ENCODE measurements at places on chromosomes 1 and 21.

GRCh38 chr21:42299324-42300044 is 15.7 kb downstream of the TFF3 start:
- no peak for DNase-seq

DNA sequence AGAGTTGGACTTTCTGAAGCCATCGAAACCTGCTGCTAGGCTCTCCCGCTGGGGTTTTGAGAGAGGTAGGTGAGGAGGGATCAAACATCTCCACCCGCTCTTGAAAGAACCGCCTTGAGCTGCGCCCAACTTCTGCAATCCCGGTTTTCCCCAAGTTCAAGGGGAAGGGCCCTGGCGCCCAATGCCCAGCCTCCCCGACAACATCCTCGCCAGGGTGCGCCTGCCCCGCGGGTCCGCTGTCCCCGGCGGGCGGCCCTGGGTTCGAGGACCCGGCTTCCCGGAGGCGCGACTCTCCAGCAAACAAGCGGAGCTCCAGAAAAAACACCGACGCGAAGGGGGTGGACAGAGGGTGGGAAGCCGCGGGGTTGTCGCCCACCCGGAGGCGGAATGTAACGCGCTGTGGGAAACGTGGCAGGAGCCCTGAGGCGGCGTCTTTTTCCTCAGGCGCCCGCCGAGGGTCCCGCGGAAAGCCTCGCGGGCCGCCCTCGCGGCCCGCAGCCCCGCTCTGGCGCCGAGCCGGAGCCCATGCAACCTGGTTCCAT is 607 bp downstream of the BTG3 start:
- peak; percentile 48 for DNase-seq

GRCh38 chr1:163528710-163529348 is 207.1 kb downstream of the NUF2 start:
- DNase-seq, result peak; percentile 5

- DNase-seq, result no peak
These were observed 402.3 kb downstream of the RYR2 start for GRCh38 chr1:237444120-237444790.

DNA sequence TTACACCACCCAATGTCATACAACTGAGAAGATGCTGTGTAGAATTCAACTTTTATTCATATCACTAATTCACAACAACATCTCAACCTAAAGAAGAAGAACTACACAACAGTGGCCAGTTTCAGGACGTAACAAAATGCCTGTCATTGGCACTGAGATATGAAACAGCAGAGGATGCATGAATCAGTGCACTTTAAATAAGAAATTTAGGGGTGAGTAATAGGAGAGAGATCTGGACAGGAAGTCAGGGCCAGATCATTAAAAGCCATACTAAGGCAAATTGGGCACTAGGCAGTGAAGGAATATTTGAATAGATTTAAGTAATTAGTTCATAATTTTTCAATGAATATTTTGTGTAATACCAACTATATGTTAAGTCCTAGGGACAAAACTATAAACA is 510.5 kb downstream of the PLPP3 start:
- peak; percentile 37 for DNase-seq

DNA sequence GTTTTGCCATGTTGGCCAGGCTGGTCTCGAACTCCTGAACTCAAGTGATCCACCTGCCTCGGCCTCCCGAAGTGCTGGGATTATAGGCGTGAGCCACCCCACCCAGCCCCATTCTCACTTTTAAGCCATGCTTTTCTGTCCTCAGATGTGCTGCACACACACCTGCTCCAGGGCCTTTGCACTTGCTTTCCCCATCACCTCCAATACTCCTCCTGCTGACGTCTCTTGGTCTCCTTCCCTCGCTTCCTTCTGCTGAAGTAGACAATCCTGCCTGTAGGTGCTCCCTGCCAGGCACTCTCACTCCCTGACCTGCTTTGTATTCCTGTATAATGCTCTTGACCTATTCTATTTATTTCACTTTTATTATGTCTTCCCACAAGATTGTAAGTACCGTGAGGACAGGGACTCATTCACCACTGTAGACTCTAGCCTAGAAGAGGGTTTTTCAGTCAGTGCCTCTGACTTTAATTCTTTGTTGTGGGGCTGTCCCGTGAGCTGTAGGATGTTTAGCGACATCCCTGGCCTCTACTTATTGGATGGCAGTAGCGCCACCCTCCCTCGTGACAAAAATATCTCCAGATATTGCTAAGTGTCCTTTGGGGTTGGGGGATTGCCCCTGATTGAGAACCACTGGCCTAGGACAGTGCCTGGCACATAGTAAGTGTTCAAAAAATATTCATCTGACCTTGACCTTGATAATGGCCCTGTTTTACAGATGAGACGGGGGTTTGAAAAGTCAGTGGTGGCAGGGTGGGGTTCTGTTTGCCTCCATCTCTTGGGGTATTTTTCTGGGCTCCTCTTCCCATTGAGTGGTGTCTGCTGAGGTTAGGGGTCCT is 4.6 kb downstream of the TNFRSF1B start:
- DNase-seq, result no peak

DNA sequence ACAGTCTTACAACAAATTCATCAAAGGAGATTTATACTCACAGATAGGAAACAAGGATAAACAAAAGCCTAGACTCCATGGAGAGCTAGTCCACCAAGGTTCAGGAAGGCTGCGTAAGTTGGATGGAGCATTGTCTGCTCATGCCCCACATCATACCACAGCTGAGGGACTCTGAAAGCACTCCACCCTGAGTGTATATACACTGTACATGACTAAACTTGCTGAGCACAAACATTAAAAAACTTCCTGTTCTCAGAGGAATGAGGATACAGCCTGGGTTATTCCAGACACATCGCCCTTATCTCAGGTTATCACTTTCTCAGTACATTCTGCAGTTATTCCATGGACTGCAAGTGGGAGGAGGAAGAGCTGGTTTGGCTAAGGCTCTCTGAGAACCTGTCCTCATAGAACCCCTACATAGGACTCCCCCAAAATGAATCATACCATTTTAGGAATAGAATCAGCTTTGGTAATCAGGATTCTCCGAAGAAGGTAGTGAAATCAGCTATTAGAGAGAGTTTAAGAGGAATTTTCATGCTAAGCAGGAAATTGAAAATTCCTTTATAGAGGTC is 58.0 kb upstream of the PRMT6 start:
- no peak for DNase-seq

DNA sequence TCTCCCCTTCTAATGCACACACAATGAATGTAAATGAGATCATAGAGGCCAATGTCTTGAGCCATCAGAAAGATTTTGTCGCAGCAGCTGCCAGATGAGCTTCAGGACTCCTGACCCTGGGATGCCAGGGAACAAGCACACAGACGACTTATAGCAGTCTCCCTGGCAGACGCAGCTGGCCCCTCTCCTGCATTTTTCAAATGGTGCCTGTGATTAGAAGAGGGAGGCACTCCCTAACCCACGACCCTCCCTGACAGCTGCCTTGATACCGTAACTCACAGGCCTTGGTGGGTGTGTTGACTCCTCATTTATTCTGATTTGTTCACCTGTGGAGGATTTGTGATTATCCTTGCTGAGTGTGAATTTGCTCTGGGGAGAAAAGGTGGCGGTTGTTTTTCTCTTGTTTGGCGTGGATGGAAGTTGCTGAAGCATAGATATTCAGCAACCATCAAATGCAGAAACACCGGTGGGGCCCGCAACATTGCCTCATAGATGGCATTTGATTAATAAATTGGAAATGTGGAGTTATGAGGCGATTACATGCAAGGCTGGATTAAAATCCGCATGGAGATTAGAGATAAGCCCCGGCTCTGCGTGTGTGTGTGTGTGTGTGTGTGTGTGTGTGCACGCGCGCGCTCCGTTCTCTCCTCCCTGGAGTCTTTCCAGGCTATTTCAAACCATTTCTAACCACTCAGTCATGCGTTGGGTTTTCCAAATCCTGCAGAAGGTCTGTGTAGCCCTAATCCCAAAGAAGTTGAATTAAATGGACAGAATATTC is 2.1 kb upstream of the RD3 start:
- DNase-seq, result no peak

DNA sequence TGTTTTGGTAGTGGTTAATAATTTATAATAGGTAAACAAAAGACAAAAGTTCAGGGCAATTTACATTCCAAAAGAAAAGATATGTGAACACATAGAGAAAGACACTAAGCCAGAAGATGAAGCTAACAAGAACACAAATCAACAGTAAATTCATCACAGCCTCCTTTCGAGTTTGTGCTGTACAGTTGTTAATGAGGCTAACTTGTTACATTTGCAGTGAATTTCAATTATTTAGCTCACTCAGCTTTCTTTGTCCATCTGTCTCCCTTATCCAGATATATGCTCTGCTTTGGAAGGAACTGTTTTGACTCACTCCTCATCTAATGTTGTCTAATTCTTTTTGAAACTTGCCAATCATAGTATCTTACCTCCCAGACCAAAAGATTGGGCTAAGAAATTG is 423.3 kb upstream of the OLFM3 start:
- no peak for DNase-seq

DNA sequence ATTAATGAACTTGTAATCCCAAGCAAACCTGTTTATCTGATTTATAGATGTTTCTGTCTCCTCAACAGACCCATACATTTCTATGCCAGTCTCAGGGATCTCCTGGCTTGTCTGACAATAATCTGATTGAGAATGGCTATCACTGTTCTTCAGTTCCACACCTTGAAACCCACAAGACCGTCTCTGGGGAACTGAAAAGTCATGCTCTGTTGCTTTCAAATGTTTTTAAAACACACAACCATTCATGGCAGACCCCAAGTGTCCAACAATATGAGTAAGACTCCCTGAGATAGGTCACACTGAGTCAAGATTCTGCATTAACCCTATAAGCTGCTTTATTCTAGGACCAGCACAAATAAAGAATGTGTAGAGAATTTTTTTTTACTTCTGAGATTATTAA is 611.2 kb upstream of the PLXNA2 start:
- no peak for DNase-seq

GRCh38 chr1:37153116-37154100 is 119.1 kb upstream of the GRIK3 start:
- DNase-seq, result no peak

DNA sequence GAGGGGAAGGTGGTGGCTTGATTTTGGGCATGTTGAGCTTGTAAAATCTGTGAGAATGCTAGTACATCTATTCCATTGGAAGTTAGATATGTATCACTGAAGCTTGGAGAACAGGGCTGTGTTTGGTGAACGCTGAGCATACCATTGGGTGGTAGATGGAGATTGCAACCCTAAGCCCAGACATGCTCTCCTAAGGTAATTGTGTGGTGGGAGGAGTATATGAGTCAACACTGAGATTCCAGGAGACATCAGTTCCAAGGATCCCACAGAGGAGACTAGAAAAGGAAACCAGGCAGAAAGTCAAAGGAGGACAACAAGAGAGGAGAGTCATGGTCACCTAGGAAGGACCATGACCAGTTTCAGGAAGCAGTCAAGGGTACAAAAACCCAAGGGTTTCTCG is 60.4 kb downstream of the KIF21B start:
- no peak for DNase-seq

DNA sequence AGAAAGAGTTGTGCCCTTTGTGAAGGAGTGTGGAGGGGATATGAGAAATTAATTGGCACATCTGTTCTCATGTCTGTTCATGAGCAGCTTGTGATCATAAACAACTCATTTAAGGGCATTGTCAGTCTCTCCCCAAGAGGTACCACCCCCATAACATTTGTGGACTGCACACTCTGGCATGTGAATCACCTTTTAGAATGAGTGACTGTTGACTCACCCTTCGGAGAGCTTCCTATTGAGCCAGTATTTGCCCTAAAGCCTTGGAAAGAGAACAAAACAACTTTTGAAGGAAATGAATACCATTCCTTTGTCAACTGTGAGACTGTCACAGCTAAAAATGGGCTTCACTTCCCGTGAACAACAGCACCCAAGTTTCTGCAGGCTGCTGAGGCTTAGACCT is 27.5 kb upstream of the MYSM1 start:
- DNase-seq, result peak; percentile 50

DNA sequence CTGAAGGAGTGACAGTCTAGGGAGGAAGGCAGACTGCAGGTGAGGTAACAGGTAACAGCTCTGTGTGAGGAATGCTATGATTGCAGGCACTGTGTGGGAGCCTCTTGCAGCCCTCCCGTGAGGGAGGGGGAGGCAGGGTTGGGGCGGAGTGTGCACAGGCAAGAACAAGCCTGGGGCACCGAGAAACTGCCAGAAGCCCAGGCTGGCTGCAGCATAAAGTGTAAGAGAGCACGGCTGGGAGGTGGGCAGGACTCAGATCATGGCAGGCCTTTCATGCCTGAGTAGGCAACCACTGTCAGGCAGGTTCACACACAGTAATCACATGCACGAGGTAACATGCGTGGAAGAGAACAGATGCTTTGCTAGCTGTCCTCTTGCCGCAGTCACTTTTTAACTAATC is 11.3 kb upstream of the RHEX start:
- DNase-seq, result no peak

GRCh38 chr1:116826818-116827606 is 72.8 kb downstream of the CD2 start:
- no peak for DNase-seq

DNA sequence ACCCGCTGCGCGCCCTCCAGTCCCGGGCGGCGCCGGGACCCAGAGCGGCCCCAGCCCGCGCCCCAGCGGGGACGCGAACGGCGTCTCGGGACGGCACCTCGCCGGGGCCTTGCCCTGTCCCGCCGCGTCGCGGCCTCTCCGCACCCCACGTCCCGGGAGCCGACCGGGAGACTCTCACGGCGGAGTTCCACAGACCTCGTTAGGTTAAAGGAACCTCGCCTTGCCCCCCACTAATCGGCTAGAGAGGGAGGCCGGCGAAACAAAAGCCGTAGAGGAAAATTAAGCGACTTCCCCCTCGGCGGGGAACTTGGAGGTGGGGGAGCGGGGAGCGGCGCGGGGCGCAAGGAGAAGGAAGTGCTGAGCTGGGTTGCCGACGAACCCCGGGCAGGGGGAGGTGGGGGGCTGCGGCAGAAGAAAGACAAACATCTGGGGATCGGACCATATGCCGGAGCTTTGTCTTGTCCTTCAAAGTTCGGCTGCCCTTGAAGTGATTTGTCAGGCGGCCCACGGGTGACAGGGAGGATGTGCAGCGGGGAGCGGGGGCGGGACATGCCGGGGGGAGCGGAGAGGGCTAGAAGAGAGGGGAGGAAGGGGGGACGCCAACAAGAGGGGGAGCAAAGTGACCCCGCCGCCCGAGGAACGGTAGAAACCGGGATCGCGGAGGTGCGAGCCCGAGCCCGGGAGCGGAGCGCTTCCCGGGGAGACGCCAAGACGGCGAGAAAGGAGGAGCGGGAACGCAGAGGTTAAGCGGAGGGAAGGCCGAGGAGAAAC is 120.0 kb upstream of the RRP15 start:
- DNase-seq, result no peak

DNA sequence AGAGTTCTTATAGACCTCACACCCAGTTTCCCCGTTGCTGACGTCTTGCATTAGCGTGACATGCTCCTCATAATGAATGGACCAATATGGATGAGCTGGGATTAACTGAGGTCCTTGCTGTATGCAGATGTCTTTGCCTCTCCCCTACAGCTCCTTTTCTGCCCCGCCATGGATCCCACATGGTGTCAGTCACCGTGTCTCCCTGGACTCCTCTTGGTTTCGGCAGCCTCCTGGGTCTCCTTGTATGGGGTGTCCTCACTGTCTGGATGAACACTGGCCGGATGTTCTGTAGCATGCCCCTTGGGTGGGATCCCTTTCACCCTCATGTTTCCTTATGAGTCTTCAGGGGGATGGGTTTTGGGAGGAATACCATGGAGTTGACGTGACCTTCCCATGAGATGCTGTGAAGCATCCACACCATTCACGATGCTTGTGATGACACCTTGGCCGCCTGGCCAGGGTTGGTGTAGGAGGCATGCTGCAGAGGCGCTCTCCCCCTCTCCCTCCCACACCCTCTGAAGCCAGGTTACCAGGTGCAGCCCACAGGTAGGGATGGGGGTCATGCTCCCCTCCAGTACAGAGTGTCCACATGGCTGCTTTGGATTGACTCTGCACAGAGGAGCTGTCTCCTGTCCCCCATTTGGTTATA is 4.4 kb downstream of the GJC2 start:
- no peak for DNase-seq

GRCh38 chr1:230825761-230826160 is 42.6 kb downstream of the C1orf198 start:
- DNase-seq, result no peak
